ENCODE measurements at places on chromosomes 1 and 21.

- no peak for DNase-seq
Observed at GRCh38 chr1:228293816-228294500, 86.1 kb downstream of the OBSCN start.

DNA sequence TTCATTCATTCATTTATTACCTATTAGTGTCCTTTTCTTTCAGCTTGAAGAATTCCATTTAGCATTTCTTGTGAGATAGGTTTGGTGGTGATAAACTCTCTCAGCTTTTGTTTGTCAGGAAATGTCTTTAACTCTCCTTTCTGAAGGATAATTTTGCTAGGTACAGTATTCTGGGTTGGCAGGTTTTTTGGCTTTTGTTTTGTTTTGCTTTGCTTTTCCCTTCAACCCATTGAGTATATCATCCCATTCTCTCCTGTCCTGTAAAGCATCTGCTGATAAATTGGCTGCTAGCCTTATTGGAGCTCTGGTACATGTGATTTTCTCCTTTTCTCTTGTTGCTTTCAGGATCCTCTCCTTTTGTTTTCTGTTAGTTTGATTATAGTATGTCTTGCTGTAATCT lies 47.0 kb upstream of the RGS4 start:
- DNase-seq, result no peak

- no peak for DNase-seq
Observed at GRCh38 chr1:172278478-172278877, 142.0 kb upstream of the C1orf105 start.

DNA sequence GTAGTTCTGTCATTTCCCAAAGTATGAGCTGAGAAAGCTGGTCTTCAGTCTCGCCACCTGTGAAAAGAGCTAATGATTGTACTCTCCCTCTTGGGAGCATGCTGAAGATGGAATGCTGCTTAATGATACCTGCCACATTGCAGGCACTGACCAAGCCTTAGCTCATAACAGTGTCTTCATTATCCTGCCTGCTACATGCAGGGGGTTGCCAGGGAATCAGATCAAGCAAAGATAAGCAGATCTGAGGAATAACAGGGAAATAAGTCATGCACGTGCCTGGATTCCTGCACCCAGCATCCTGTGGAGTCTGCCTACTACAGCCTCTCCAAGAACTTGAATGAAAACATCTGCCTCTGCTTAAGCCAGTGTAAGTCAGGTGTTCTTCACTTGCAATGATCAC lies 667.3 kb downstream of the NPHP4 start:
- no peak for DNase-seq

DNA sequence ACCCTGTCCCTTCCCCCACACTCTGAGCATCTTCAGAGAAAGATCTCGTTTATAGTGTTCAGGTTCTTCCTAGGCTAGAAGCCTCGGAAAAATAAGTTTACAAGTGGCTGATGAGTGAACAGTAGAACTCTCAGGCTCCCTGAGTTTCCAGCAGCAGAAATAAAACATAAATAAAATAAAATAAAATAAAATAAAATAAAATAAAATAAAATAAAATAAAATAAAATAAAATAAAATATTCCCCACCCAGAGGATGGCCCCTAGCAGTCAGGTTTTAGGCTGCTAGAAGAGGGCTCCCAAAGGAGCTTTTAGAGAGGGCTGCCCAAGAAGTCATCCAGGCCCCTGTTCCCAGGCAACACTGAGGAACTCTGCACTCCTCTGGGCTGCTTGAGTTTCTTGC lies 55.1 kb downstream of the KCNC4 start:
- DNase-seq, result no peak

- no peak for DNase-seq
Observed at GRCh38 chr1:246160905-246161304, 346.2 kb downstream of the SMYD3 start.

GRCh38 chr1:152623203-152623844 lies 421 bp upstream of the LCE3A start:
- no peak for DNase-seq

GRCh38 chr1:9315411-9316079 lies 22.9 kb downstream of the SPSB1 start:
- no peak for DNase-seq

DNA sequence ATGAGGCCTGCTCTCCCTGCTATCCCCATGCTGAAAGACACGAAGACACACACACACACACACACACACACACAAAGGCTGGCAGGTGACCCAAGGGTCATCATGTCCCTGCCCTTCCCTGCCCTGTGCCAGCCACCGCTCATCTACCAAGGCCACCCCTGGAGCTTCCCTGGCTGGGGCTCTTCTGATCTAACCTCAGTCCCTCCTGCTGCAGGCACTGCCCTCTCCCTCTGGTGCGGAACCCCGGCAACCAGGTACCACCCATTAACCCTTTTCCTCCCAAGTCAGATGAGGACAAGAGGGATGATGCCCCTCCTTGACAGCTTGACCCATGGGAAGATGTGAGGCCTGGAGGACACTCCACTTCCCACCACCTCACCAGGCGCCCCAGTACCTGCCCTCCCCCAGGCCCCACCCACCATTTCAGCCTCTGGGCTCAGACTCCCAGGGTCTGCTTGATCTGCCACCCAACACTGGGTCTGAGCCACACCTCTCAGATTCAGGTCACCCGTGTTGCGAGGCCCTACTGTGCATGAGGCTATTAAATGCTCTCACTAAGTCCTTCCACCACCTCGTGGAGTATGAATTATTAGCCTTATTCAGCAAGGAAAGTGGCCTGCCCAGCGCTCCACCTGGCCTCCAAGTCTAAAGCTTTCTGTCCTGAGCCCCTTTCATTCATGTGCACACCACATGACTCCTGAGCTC lies 2.5 kb downstream of the SDC3 start:
- DNase-seq, result no peak

- DNase-seq, result no peak
Observed at GRCh38 chr1:21966247-21967000, 10.4 kb upstream of the CELA3B start.

DNA sequence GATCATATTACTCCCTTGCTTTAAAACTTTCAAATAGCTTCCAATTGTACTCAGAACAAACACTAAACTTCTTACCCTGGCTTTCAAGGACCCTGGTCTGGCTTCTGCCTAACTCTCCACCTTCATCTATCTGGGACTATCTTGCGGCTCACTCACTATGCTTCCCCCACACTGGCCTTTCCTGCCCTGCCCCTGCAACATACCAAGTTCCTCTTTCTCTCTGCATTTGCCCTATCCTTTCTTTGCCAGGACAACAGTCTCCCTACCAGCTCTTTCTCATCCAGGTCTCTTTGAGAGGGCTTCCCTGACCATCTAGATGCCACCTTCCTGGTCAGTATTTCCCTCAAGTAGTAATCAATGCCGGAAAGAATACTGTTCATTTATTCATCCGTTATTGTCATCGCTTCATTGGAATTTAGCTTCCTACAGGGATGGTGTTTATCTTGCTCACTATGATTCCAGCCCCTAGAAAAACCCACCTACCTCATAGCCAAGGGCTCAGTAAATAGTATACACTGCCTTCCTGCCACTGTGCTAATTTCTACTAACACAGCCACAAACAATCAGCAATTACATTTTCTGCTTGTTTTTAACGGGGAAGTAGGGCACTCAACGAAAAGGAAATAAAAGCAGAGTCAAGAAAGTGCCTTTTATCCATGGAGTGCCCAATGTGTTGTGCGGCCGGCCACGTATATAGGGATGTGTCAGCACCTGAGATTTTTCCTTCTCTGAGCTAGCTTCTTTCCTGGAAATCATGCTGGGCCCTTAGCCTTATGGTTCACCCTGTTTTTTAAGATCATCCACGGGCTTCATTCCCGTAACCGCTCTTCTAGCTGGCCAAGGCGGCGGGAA lies 521 bp upstream of the CDC7 start:
- DNase-seq, result no peak
